ENCODE measurements at places on chromosomes 2 and 18.
A peak's percentile ranks its signal among the peaks of the same experiment; 100 is the strongest.

DNA sequence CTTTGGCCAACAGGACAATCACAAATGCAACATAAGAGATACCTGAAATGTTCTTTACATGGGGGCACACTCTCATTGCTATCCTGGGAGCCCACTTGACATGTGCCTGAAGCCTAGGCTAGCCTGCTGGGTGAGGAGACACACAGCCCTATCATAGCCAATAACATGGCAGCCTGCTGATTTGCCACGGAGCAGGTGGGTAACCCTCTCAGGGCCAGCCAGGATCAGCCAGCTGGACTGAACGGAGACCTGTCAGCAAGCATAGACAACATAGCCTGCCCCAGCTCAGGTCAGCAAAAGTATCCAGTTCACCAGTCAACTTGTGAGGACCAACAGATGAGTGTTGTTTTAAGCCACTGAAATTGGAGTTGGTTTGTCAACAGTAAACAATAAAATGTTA, 566.5 kb downstream of the DCDC2C start:
- DNase-seq = no peak

DNA sequence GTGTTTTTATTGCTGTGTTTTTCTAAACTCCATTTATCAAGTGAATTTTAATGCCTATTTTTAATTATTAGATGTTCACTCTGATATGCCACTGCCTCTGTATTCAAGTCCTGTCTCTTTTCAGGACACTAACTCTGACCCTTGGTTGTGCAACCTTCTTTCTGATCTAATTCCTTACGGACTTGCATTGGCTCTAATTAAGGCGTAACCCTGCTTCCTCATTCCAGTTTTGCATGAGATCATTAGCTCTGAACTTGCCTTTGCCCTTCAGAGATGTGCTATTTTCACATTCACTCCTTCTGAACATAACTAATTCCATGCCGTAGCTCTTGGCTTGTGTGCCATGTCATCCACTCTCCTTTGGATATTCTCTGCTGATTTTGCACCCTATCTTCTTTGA, 162.5 kb upstream of the TMEFF2 start:
- DNase-seq = no peak

DNA sequence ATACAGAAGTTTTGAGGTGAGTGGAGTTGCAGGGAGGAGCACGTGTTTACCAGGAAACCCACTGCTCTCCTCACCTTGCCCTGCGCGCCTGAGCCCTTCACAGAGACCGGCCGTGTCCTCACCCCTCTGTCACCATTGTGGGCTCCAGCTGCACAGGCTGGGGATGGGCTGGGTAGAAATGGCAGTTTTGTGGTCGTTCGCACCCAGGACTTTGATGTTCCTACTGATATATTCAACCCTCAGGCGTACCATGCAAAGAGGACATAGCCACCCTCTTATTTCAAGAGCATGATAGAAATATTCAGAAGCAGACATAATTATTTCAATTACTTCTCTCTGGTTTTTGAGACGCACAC, 78.2 kb downstream of the GBX2 start:
- no peak for DNase-seq

DNA sequence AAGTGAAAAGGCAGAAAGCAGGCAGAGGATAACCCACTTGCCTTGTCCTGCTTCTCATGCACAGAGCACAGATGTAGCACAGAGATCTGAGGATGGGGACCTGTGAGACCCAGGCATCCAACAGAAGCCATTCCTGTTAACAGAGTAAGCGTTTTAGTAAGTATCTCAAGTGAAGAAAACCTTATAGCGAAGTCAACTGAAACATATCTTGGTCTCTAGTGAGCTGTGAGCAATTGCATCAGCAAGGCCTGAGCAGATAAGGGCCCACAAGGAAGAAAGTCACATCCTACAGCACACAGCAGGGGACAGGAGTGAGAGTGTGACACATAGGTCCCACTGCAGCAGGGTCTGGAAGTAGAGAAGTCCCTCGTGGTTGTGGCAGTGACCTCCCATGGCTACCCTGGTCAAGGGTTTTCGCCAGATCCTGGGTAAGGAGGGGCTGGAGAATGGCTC, 248.7 kb upstream of the TNP1 start:
- no peak for DNase-seq

DNA sequence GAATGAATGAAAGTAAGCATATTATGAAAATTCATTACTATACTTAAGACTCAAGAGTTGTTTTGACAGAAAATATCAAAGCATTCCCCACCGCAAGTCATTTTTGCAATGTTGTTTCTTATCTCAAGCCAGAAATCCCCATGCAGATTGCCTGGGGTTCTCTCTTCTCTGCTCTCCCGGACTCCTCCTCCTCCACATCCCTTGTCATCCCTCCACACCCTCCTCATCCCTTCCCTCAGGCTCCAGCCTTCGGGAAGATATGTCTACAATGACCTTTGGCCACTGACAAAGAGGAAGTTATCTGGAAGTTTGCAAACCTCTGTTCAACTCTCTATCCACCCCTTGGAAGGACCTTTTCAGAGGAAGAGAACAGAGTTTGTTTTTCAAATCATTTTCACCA, 11.9 kb downstream of the TFCP2L1 start:
- DNase-seq = no peak

DNA sequence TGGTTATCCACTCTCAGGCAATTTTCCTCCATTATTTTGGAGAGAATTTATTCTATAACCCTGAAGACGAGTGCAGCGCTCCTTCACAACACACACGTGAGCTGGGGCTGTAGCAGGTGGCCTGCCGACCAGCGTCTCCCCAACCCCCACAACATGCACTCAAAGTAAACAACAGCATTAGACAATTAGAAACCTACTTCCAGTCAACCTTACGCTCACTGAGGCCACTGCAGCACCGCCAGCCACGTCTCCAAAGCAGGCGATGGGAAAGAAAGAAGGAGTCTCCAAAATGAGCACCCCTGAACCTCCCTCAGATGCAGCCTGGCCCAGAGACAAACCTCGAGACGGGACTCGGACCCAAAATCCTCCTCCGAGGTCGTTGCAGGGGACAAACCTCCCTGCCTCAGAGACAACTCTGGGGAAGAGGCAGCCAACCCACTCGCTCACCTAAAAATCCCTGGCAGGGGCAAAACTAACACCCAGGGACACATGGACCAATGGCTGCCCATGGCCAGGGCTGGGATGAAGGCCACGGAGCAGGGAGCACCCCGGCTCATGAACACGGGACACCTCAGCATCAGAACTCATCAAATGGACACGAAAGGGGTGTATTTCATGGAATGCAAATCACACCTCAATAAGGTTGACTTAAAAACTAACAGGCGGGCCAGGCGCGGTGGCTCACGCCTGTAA, 2.6 kb downstream of the SLC66A2 start:
- DNase-seq = no peak

- peak; percentile 54 for DNase-seq
Measured at GRCh38 chr2:16664052-16664731, 1.4 kb downstream of the CYRIA start.

DNA sequence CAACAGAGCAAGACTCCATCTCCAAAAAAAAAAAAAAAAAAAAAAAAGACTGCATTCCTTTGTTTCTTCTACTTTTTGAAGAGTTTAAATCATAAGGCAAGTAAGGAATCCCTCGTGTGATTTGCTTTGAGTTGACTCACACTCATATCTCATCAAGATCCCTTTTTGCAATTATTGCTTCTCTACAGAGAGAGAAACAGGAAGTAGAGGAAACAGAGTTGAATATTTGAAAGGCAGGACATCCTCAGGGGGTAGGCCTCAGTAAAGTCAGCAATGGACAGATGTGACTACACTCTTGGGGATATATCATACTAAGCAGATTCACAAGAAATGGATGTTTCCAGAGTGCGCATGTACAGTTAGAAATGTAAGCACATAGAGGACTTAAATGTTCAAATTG, 11.2 kb upstream of the EFR3B start:
- peak; percentile 31 for DNase-seq

DNA sequence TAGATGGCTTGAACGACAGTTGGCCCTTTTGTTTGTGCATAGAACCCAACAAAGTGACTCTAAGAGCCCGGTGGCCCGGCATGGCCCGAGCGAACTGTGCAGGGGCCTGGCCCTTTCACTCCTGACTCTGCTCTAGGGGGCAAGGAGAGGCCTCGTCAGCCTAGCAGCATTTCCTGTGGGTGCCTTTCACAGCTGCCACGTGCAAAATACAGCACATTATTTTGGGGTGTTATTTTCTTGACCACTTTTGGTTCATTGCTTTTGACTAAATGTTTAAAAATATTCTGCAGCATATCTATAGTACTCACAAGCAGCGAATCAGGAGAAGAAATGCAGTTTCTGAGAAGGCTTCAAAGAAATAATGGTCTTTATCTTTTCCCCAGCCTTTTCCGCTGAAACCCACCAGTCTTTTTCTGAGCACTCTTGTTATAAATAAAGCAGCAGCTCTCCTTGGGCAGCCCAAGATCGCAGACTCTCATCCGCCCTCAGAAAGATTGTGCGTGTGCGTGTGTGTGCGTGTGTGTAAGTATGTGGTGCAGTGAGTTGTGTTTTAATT, 31.3 kb downstream of the DGKD start:
- DNase-seq = no peak

- DNase-seq = no peak
Measured at GRCh38 chr2:240921995-240922244, 15.8 kb downstream of the CROCC2 start.

DNA sequence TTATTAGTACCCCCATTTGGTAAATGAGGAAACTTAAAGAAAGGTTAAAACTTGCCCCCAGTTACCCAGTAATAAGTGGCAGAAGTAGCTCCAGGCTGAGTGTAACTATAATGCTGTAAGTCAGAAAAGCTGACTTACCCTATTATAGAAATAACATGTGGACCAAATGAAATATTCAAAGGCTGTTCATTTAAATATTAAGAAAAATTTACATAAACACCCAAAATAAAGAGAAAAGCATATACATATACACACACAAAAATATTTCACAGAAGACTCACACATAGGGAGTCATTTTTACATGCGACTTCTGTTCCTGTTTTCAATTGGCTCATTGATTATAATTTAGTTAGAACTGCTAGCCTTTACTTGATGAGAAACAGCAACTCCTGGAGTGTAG, 189.1 kb downstream of the NBAS start:
- DNase-seq = no peak

Data from fibroblast of skin of right biceps (primary cell).